Mucosa of gallbladder (tissue), 1 donor: ENCODE measurements at places on chromosomes 2 and 18.

GRCh38 chr2:128405981-128406613, 87.4 kb upstream of the HS6ST1 start:
- no peak for DNase-seq

DNA sequence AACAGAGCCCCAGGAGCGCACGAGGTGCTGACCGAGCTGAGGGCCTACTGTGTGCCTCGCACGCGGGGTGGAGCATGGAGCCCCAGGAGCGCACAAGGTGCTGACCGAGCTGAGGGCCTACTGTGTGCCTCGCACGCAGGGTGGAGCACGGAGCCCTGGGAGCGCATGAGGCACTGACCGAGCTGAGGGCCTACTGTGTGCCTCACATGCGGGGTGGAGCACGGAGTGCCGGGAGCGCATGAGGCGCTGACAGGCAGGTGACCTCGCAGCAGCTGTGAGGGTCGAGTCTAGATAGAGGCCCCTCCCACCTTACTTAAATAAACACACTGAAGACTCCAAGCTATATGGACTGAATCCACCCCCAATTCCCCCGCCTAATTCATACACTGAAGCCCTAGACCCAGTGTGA, 60.3 kb downstream of the EIPR1 start:
- DNase-seq, result no peak

DNA sequence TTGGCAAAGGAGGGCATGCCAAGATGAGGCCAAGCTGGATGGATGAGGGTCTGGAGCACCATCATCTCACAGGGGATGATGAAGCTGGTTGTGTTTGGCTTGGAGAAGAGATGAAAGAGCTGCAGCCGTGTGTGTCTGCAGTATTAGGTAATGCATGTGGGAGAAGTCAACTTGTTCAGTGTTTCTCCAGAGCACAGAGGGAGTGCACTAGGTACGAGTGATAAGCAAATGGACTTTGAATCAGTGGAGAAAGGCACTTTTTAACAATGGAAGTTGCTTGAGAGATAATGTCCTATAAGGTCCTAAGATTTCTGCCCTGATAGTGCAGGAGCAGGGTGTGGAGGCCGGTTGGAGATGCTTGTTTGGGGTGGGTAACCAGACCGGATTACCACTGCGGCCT, 36.0 kb downstream of the SLC14A2 start:
- DNase-seq, result no peak

DNA sequence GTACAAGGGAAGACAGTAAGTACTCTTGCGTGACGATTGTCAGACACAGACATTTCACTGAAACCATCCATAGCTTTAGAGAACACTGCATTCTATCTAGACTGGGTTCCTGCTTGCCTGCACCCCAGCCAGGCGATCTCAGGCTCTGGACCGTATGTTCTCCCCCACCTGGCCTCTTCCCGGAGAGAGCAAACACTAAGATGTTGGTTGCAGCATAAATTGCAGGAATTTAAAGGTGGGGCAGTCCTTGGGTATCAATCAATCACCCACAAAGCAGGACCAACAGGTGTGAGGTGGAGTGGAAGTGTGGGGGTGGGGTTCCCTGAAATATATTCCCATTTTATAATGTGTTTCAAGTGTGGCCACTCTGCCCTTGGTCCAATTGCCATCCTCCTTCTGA, 103.6 kb upstream of the TGFA start:
- no peak for DNase-seq

DNA sequence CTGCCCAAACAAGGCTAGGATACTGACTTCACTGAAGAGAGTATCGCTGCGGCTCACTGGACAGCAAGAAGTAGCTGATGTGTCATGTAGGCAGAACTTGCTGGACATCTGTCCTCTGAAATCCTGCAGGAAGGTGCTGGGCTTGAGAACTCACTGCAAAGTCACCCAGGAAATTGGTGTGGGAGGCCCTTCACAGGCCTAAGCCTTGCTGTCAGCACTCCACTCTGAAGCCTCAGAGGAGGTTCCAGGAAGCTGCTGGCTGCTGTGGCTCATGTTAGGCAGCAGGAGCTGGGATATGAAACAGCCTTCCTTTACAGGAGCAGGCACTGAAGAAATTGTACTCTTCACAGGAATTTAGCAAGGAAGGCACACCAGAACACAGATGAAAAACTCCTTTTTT, 88.3 kb upstream of the CCDC68 start:
- no peak for DNase-seq

- no peak for DNase-seq
Observed at GRCh38 chr2:74935975-74936391, 22.5 kb upstream of the POLE4 start.
